Activated B cell treated with CpG ODN at 0.5 μM for 24 hours (primary cell): ENCODE measurements at places on chromosomes 1 and 21.
A peak's percentile ranks its signal among the peaks of the same experiment; 100 is the strongest.

DNA sequence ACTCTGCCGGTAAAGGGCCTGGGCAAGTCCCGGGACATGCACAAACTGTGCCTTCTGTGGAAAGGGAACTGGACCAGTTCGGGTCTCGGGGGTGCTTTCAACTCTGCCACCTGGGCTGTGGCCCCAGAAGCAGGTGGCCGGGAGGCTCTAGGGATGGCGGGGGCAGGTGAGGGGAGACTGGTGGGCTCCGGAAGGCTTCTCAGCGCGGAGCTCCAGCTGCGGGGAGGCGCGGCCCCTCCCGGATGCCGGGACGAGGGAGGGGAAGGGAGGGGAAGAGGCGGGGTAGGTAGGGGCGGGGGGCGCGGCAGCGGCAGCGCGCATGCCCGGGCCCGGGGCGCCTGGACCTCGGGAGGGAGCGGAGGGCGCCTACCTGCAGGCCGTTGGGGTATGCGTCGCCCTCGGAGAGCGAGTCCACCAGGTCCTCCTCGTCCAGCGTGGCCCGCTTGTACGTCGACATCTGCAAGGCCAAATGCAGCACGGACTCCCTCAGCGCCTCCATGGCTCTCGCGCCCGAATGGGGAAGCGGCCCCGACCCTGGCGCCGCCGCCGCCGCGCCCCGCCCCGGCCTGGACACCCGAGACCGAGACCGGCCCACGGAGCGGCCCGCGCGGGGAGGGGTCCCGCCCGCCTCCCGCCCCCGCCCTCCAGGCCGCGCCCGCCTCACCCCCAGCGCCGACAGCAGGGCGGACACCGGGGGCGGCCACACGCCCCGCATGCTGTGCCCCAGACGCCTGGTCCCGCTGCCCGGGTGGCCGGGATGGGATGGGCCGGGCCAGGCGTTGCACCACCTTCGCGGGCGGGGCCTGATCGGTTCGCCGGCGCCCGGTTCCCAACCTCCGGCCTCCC, at the start of gene ECE1:
TSS of gene ECE1 (minus strand) at position 764 of the 846 bp plus-strand sequence. CDS start at position 715, 49 bp downstream.
- DNase-seq = peak; percentile 67

GRCh38 chr1:225567789-225568188, 85.1 kb downstream of the ENAH start:
- no peak for DNase-seq

- DNase-seq = no peak
Observed at GRCh38 chr1:107683683-107684082, 281.3 kb downstream of the VAV3 start.

GRCh38 chr21:17514124-17514845, 1.4 kb downstream of the CXADR start:
- DNase-seq = no peak

GRCh38 chr1:98523256-98523655, 138.3 kb upstream of the SNX7 start:
- no peak for DNase-seq

DNA sequence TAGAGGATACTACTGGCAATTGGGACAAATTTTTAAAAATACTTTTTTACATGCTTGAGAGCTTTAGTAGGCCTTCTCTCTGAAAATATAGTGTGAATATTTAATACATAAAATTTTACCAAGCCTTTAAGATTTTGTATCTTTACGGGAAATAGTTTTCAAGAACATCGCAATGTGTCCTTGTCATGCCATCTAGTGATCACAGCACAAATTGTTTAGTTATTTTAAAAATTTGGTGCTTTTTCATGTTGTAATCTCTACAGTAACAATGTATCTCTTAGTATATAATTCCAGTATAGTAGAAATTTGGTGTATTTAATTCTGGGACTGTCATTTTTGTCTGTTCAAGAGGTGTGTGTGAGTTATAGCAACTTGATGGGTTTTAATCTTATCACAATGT, 6.7 kb downstream of the CDC7 start:
- DNase-seq = no peak

- no peak for DNase-seq
Observed at GRCh38 chr1:119376594-119376993, 8.0 kb downstream of the HAO2 start.

GRCh38 chr1:21904704-21905520, 32.2 kb downstream of the HSPG2 start:
- no peak for DNase-seq

- DNase-seq = no peak
Observed at GRCh38 chr21:46268371-46268770, 17.0 kb downstream of the MCM3AP start.

DNA sequence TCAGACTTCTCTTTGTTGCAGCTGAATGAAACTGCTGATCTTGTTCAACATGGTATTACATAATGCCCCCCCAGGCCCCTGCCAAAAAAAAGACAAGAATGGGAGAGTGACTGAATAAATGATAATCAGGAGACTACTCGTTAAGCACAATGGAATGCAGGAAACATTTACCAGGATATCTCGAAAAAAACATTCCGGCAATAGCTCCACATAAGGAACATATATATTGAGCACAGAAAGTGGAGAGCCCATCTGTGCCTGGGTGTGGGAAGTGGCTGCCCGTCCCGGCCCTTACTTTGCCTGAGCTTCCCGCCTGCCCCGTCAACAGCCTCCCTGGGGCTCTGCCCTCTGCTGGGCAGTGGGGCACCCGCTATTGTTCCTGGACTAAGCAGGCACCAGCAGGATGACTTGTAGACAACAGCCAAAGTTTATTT, 13.3 kb downstream of the TRIM11 start:
- no peak for DNase-seq

DNA sequence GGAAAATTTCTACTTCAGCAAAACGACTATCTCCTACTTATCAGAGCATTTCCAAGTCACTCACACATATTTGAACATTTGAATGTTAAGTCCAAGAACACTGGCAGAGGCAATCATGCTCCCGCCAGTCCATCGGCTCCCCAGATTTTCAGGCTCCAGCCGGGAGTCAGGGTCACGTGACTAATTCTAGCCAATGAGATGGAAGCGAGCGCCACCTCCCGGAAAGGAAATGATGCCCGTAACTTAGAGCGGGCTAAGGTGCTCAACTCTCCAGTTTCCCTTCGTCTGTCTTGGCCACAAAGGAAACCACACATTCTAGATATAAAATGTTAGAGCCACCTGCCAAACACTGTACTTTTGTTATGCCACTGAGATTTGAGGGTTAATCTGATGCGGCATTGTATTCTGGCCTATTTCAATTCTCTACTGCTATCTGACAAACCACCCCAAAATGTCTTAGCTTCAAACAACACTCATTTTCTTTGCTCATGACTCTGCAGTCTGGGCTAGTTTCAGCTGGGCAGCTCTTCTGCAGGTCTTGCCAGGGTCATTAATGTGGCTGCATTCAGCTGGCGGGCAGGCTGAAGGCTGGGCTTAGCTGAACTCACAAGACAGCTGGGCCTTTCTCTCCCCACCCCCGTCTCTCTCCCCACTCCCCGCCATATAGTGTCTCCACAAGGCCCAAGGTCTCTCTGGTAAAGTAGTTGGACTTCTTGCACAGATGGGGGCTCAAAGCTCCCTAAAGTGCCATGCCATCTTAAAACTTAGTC, 16.5 kb upstream of the LHX4 start:
- no peak for DNase-seq

GRCh38 chr1:201229095-201229494, 38.5 kb downstream of the IGFN1 start:
- DNase-seq = no peak

GRCh38 chr21:37421306-37421705, 54.7 kb downstream of the DYRK1A start:
- no peak for DNase-seq

GRCh38 chr1:23196627-23197328, 20.5 kb downstream of the HTR1D start:
- no peak for DNase-seq

GRCh38 chr1:227944090-227944930, 3.4 kb downstream of the WNT9A start:
- peak; percentile 7 for DNase-seq
